Right renal pelvis (tissue), 4 donors: ENCODE measurements at places on chromosomes 6 and 20. TPM values are rescaled to one million over a fixed set of nuclear protein-coding genes. Genes with fewer than 3 reads are reported as not detected.

- DNase-seq, result no peak
Measured at GRCh38 chr6:42974919-42975505, 4.0 kb downstream of the PEX6 start.

GRCh38 chr6:115634131-115634530, 426.6 kb downstream of the FRK start:
- no peak for DNase-seq

Gene ID4
- 169 TPM for polyA plus RNA-seq

DNA sequence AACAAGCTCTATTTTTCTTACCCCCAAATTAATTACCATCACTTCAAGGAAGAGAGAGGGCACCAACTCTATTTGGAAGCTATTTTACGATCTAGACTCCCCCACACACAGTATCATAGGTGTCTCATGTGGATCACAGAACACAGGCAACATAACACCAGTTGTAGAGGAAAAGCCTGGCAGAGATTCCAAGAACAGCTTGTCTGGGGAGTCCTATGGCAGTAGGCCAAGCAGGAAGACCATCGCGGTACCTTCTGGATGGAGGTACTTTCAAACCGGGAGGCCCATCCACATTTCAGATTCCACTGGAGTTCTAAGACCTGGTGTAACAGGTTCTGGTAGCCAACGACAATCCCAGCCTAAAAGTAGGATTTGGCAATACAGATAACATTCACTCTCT, 37.6 kb upstream of the SPDEF start:
- no peak for DNase-seq

- no peak for DNase-seq
Measured at GRCh38 chr6:88899569-88900316, 63.7 kb downstream of the RNGTT start.

Gene HCK
- polyA plus RNA-seq, result 2.0 TPM

Gene APOM
- polyA plus RNA-seq, result 106 TPM

DNA sequence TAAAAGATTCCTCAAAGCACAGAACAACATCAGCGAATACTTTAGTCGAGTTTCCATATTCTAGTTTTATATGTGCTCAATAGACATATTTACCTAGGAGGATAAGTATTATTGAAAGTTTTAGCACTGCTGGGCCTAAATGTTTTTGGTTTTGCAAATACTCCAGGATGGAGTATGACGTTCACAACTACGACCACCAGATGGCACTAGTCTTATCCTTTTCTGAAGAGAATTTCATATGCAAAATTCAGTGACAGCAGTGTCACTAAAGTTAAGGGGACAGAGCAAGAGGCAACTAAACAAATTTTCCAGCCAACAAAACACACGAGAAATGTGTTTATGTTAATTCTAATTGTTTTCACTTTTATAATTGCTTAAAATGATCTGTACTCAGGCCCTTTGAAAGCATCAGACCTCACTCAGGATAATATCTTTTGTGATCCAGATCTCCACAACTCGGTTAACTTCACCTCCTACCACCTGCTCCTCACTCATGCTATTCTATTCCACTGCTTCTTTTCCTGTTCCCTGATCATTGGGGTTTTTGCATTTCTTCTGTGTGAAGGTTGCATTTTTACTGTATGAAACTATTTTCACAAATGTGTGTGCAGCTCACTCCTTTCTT, 220.8 kb downstream of the TRDN start:
- DNase-seq, result peak; percentile 36

Gene KHDC3L
- not detected for polyA plus RNA-seq

Gene STK4
- 23.5 TPM for polyA plus RNA-seq

DNA sequence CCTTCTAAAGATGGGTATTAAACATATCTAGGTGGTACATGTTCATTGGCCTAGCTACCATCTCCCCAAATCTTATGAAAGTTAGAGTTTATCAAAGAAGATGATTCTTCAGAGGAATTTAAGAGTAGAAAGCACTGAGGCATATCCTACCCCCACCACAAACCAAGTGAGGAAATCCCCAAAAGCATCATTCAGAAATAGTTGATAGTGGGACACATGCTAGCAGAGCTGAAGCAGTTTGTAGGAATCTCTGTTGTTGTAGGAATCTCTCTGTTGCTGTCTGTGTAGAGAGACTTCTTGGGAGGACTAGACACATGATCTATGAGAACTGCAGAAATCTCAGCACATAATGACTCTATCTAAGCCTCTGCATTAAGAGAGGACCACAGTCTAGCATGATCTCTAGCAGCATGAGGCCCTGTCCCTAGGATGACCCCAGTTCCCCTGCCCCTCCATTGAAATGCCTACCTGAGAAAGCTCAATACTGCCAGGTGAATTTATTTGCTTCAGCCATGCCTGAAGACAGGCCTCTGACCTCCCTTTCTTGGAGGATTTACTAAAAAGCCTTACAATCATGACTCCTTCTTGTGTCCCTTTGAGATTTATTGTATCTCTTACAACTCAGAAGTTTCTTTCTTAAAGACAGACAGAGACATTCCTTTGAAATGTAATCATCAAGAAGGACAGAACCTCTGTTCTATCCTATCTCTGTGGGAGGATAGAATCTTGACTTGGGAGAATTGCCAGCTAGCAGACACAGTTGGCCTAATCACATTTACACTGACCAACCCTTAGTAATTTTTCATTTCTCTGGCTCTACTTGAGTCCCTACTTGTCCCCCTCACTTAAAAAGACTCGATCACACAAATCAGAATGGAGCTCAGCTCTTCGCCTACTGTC, 582.4 kb downstream of the PHF3 start:
- DNase-seq, result no peak

Gene CDYL
- polyA plus RNA-seq, result 27.7 TPM

GRCh38 chr6:40377173-40377806, 209.9 kb downstream of the LRFN2 start:
- DNase-seq, result no peak

Gene SLC26A8
- polyA plus RNA-seq, result 0.25 TPM

Gene C6orf52
- polyA plus RNA-seq, result 5.9 TPM

DNA sequence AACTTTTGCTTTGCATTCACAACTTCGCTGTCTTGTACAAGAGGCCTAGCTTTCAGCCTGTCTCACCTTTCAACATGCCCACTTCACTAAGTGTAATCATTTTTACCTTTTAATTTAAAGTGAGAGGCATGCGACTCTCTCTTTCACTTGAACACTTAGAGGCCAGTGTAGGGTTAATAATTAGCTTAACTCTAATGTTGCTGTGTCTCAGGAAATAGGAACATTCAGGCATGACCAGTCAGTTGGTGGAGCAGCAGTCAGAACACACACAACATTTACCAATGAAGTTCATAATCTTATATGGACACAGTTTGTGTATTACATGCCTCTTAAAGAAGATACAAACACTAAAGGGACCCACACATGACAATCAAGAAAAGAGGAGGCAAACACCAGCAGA, 47.6 kb downstream of the HTR1B start:
- DNase-seq, result no peak

Gene MTG2
- 36.3 TPM for polyA plus RNA-seq

Gene ARFGEF2
- 30.8 TPM for polyA plus RNA-seq

- no peak for DNase-seq
Measured at GRCh38 chr6:135750081-135750480, 101.4 kb upstream of the PDE7B start.
